ENCODE measurements at places on chromosomes 16 and 17.

DNA sequence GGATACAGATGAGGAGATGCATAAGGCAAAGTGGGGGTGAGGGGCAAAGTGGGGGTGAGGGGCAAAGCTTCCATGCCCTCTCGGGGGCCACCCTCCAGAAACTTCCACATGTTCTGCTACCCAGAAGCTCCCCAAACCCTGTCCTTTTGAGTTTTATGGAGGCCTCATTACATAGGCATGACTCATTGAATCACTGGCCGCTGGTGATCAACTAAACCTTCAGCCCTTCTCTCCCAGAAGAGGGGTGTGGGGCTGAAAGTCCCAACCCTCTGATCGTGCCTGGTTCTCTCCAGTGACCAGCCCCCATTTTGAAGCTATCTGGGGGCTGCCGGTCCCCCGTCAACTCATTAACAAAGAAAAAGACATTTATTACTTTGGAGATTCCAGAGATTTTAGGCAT lies 27.5 kb downstream of the ITGAE start:
- DNase-seq = peak; percentile 81

GRCh38 chr16:14239791-14240190 lies 168.7 kb downstream of the MRTFB start:
- no peak for DNase-seq

DNA sequence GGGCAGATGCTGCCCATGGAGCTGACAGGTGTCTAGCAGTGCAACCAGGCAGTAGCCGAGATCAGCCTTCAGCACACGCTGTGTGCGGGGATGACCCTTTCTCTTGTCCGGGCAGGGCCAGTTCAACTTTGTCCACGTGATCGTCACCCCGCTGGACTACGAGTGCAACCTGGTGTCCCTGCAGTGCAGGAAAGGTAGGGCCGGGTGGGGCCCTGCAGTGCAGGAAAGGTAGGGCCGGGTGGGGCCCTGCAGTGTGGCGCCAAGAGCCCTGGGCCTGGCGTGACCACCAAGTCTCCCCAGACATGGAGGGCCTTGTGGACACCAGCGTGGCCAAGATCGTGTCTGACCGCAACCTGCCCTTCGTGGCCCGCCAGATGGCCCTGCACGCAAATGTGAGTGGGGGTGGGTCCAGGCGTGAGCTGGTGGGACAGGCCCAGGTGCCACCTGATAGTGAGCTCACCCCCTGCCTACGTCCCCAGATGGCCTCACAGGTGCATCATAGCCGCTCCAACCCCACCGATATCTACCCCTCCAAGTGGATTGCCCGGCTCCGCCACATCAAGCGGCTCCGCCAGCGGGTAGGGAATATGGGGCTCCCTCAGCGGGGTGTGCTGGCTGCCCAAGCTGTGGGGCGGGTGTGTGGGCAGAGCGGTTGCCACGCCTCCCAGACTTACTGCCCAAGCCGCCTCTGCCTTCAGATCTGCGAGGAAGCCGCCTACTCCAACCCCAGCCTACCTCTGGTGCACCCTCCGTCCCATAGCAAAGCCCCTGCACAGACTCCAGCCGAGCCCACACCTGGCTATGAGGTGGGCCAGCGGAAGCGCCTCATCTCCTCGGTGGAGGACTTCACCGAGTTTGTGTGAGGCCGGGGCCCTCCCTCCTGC lies 40.2 kb downstream of the TSC2 start:
- no peak for DNase-seq

DNA sequence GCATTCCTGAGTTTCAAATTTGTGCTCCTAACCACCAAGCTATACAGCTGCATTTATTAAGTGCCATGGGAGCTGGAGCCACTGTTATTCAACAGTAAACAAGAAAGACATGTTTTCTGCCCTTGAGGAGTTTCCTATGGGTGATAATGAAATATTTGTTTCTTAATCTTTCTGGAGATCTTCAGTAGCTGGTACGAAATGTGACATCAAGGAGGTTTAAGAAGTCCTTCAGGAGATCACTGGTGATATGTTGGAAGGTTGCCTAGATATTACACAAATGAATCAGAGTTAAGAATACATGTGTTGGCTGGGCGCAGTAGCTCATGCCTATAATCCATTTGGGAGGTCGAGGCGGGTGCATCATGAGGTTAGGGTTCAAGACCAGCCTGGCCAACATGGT lies 14.9 kb downstream of the RHOT1 start:
- peak; percentile 56 for DNase-seq

- DNase-seq = peak; percentile 99
Observed at GRCh38 chr16:81006813-81007695, at the start of the genes CENPN and CMC2. CENPN (plus strand) TSS chr16:81007214; CDS start chr16:81011940, 4,726 bp downstream. CMC2 (minus strand) TSS chr16:81006885; CDS start chr16:80997394, 9,491 bp downstream.

Measured in fibroblast of upper back skin (primary cell).